ENCODE measurements at places on chromosomes 4 and X.

DNA sequence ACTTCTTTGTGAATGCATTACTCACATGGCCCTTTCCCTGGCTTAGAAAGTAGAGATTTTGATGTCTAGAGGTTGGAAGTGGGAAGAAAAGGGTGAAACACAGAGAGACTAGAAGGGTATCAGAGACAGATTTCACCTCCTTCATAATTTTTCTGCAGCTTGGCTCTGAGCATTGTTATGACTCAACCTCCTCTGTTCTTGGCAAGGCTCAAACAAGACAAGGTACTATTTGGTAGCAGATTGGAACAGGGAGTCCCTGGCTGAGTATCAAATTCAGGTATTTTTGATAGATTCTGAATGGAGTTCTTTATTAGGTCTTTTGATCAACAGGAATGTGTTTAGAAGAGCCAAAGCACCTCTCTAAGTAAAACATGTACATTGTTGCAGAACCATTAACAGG is 146.3 kb upstream of the CHRDL1 start:
- no peak for DNase-seq

DNA sequence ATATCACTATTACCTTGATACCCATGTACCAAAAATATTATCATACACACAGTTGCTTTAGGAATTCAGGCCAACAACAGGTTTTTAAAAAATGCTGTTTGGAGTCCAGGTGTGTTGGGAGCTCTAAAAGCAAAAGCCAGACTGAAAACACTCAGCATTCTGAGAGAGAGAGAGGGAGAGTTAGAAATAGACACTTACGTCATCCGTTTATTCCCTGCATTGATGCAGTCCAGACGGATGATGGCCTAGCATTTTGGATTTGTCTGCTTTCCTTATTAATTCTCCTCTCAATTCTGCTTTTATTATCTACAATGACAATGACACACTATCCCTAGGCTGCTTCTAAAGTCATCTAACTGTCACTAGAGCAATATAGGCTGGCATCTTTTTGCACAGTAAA is 358.3 kb upstream of the BOD1L1 start:
- no peak for DNase-seq

GRCh38 chrX:17433965-17434364 is 59.0 kb downstream of the NHS start:
- no peak for DNase-seq

DNA sequence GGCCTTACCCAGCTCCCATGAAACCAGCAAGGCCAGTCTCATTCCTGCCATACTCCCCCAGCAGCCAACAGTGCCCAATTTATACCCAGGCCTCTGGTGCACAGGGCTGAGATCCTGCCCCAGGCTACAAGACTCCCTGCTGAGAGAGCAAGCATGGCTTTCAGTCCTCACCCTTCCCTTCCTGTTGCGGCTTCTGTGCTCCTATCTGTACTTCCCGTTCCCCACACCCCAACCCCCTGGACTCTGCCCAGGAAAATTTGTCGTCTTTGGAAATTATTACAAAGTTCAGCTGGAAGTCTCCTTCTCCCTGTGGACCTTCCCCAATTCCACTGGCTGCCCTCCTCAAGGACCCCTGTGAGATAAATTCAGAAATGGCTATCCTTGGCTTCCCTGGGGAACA is 84.1 kb upstream of the GK2 start:
- DNase-seq = no peak

GRCh38 chr4:37422638-37423037 is 178.1 kb downstream of the NWD2 start:
- DNase-seq = no peak

DNA sequence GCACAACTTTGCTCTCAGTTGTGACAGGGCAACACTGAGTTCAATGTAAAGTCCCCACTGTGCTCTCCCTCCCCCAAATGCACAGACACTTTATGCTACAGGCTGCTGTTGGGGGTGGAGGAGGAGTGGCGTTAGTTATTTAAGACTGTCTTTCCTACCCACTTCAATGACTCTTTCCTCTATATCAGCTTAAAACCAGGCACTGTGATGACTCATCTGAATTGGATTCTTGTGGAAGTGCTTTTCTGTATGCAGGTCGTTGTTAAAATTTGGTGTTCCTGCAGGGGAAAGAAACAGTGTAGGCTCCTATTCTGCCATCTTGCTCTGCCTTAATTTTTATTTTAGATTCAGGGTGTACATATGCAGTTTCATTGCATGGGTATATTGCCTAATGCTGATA is 1157.2 kb upstream of the ADGRL3 start:
- no peak for DNase-seq

GRCh38 chrX:77404419-77404818 is 42.8 kb upstream of the FGF16 start:
- DNase-seq = no peak

- DNase-seq = no peak
Observed at GRCh38 chr4:102321260-102321995, 23.9 kb downstream of the SLC39A8 start.

GRCh38 chr4:71368906-71369305 is 30.1 kb downstream of the SLC4A4 start:
- no peak for DNase-seq

GRCh38 chrX:121191779-121192178 is 144.4 kb downstream of the GLUD2 start:
- no peak for DNase-seq

- no peak for DNase-seq
Observed at GRCh38 chrX:16567681-16568080, 82.3 kb upstream of the S100G start.

DNA sequence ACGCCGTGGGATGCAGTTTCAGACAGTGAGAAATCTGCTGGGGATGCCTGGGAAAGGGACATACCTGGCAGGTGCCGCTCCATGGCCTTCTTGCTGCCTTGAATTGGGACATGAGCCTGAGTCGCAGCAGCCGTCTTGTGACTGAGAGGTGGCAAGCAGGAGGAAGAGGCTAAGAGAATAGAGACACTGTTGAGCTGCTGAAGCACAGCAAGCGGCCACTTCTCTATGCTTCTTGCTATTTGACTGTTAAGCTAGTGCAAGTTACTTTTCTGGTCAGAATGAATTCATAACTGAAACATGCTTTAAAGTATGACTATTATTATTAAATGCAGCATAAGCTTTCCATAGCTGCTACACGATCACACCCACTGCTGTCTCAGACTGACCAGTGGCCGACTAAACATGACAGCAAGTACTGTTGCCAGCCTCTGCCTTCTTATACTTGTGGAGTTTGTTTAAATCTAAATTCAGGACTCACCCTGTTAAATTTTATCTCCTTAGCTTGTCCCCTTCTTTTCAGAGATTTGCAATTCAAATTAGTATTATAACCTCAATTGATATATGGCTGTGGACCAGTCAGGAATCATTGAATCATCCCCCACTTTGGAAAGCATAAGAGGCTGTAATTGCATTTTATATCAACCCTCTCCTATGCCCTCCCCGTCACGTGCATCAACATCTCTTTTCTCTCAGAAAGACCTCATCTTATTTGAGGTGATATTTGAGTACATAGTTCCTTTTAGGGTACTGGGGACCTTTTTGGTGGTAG is 24.8 kb upstream of the ACSL1 start:
- DNase-seq = no peak

DNA sequence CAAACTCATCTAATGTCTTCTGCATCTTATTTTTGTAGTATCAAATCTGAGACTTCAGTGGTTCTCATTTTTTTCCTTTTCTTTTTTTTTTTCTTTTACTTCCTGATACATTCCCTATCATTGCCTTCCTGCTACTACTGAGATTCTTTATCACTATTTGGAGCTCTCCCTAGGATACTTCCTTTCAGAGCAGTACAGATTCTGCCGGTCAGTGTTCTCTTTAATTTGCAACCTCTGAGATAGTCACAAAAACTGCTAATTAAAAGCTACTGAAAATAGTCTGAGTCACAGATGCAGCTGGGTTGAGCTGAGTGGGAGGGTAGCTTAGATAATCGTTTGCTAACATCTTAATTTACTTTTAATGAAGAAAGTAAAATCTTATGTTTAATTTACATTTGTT is 1279.7 kb downstream of the ARAP2 start:
- no peak for DNase-seq

- no peak for DNase-seq
Observed at GRCh38 chr4:147749811-147750321, 18.0 kb downstream of the ARHGAP10 start.

DNA sequence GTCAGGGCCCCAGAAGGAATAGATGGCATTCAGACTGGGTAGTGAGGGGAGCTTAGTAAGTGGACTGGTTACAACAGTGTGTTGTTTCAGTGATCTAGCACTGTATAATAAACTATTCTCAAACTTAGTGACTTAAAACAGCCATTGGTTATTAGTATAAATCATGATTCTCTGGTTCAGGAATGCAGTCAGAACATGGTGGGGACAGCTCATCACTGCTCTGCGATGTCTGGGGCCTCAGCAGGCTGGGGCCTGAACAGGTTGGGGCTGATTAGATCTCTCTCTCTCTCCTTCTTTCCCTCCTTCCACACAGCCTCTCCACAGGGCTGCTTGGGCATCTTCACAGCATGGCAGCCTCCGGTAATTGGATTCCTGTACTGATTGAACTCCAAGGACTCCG is 160.4 kb downstream of the GATB start:
- DNase-seq = no peak

DNA sequence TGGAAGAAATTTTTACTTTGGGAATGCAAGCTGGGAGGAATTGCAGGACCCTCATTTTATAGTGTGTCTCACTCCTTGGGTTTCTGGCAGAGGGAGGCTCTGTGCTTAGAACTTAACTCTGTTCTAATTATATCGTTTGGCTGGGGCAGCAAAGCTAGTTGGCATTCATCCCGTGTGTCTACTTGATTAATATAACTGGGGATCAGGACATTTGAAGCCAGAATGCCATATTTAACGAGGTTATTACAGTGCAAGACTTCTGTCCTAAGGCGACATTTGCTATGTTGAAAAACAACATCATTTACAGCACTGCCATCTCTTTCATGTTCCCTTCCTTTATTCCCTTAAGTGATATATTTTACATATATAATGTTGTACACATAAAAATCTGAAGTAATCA is 179.1 kb upstream of the TBC1D9 start:
- DNase-seq = no peak

DNA sequence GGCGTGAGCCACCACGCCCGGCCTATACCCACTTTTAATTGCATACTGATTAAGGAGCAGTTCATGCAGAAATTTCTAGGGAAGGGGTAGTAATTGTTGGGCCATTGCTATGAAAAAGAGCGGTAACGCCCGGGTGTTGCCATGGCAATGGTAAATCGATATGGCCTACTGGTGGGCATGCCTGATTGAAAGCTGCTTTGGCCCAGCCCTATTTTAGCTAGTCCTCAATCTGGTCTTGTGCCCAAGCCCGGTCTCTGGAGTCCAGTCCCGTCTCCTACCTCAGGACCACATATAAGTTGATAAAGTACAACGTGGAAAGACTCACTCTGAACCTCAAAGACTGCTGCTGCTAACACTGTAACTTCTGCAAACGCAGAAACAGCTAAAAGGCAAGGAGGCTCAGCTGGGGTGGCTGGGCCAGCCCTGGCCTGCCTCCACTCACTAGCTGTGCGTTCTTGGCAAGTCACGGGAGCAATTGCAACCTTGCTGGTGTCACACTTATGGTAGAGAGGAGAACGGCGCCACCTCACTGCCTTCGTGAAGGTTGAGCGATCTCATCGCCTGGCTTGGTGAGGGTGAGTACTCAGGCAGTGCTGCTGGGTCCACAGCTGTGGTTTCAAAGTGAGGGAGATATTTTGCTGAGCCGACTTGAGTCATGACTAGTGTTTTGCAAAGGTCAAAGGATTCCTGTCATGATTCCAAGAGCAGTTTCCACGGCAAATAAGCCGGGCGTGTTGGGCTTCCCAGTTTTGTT is 57.0 kb upstream of the GRPEL1 start:
- DNase-seq = peak; percentile 41

DNA sequence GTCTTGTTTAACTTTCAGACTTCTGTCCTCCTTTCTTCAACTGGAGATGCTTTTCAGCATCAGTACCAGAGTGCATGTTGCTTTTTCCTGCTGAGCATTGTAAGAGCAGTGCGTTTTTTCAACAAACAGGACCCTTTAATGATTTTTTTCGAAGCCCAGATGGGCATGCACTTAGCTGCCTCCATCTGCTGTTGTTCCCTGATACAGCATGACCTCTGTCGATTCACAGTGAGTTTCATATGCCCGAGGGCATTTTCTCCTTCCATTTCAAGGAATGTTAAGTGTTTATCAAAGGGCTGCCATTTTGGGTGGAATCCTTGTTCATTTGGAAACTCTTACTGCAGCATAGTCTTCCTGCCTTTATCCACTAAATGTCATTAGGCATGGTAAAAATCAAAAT is 428.6 kb downstream of the DTHD1 start:
- no peak for DNase-seq

DNA sequence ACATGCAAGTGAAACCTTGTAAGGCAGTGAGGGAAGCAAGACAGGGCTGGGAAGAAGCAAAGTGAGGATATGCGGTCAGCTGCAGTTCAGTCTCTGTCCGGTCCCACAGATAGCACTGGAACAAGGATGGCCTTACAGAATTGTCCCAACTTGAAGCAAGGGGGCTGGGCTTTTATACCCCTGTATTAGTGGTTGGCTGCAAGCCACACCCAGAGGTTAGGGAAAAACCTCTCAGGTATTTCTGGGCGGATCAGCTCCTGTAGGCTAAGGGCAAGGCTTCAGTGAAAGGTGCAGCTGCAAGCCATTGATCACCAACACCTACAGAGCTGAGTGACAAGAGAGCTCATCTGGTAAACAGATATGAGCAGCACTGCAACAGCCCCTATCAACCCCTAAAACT is 89.0 kb downstream of the KDR start:
- DNase-seq = no peak

- no peak for DNase-seq
Observed at GRCh38 chr4:129863206-129863605, 767.3 kb downstream of the C4orf33 start.

GRCh38 chr4:102518703-102519131 is 17.6 kb downstream of the NFKB1 start:
- DNase-seq = no peak

DNA sequence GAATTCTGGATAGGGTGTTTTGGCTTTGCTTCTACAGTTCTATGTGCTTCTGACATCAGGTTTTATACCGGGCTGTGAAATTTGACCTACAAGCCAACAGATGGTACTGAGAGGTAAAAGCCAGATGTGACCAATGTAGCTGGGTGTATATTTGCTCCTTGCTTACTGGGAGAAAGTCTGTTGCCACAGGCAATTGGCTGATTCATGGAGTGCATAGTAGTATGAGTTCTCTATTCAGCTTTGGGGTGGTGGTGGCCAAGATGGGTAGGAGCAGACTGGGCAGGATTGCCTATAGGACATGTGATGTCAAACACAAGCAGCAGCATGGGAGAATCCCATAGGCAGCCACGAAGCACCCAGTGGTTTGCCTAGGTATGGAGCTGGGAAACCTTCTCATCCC is 1827.0 kb downstream of the C4orf33 start:
- DNase-seq = no peak

DNA sequence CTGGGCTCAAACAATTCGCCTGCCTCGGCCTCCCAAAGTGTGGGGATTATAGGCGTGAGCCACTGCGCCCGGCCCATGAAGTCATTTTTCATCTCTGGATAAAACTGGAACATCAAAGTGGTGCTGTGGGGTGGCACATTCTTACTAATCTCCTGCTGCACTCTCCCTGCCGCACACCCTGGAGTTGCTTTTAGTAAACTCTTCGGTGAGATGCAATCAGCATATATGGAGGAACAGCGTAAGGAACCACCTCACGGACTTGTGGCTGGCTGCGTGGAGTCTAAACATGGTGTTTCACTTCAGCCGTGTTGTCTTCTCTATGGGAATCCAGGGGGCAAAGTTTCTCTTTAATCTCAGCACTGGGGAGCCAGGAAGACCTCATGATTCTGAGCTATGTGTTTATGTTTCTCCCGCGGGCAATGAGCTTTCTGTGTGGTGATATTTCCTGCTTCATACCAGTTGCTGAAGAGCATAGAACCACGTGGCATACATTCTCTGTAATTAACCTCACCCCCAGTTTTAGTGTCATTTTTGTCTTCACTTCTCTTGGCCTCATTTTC is 2.1 kb upstream of the RHOH start:
- DNase-seq = no peak
